ENCODE measurements at places on chromosomes 12 and 14.

DNA sequence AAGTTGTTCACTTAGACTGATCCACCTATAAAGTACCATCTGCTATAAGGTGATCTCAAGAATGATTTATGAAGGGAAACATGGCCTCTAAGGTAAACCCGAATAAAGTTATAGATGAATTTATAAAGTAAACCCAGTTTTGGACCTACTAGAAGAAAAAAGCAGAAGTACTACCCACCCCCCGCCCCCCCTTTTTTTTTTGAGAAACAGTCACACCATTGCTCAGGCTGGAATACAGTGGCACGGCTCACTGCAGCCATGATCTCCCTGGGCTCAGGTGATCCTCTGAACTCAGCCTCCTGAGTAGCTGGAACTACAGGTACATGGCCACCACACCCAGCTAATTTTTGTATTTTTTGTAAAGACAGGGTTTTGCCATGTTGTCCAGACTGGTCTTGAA, 3.9 kb downstream of the ENTPD5 start:
- DNase-seq: no peak

DNA sequence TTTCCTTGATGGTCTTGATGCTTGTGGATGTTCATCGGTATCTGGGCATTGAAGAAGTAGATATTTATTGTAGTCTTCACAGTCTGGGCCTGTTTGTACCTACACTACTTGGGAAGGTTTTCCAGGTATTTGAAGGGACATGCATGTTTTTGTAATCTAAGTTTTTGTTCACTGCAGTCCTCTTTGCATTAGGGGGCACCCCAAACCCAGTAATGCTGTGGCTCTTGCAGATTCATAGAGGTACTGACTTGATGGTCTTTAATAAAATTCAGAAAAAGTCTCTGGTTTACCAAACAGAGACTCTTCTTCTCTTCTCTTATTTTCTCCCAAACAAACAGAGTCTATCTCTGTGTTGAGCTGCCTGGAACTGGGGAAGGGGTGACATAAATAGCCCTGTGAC, 150.9 kb upstream of the SLC16A7 start:
- no peak for DNase-seq

- DNase-seq: no peak
These were observed 9.2 kb upstream of the GOLGA3 start for GRCh38 chr12:132837693-132838409.

GRCh38 chr14:81819344-81819743, 285.7 kb upstream of the SEL1L start:
- no peak for DNase-seq

- no peak for DNase-seq
These were observed 193.6 kb upstream of the SEL1L start for GRCh38 chr14:81727218-81727617.

- no peak for DNase-seq
These were observed 53.1 kb downstream of the KCNA1 start for GRCh38 chr12:4962539-4963486.

DNA sequence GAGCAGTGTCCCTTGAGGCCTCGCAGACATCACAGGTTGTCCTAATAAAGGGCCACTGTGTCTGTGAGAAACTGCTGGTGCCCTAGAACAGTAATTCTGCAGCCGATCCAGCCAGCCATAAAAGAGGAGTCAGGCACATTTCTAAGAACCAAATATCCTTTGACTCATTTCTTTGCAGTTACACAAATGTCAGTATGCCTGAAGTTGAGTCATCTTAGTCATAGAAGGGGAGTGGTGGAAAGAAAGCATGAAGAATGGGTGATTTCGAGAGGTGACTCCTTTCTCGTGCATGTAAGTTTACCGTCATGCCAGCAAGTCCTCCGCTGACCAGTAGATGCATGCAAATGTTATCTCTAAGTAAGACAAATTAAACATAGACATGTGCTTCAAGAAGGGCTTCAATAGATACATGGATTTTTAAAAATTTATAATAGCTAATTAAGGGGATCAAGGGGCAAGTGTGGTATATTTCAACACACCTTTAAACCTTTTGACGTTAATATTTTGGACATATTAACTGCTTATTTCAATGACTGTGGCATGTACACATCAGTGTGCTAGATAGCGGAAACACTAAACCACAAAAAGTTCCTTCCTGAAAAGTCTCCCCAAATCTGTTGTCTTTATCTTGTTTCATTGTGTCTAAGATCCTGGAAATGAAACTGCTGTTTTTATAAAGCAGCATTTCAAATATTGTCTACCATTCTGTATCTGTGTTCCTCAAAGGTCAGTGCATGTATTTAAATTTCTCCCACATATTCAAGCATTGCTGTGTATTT, 497.4 kb downstream of the NPAS3 start:
- DNase-seq: no peak

DNA sequence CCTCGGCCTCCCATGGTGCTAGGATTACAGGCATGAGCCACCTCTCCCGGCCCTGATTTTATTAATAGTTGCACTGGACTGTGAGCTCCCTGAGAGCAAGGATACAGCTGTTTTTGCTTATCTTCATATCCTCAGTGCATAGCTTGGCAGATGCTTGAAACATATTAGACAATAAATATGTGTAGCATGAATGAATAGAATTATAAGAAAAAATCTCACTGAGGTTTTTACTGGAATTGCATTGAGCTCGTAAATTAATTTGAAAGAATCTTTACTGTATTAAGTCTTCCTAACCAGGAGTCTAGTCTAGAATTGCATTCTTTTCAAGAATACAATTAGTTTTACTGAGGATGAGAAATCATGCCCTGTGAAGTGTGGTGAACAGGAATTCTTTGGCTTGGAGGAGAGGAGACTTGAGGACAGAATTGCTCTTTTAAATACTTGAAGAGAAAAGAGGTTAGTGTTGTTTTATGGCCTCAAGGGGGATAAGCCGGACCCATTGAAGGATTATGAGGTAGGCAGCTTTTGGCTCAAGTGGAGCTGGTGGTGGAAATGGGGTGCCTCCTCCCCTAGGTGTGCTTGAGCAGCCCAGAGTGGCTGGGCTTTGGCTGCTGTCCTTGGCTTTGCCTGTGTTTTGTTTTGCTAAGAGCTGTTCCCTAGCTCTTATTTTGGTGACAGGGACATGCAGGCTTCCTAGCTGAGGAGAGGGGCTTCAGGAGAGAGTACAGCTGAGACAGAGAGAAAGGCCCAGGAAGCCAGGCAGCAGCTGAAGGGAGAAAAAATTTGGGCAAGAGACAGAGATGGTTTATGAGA, 34.0 kb downstream of the PLEKHD1 start:
- DNase-seq: no peak

- DNase-seq: no peak
These were observed at the start of gene NTF3 for GRCh38 chr12:5432011-5432400. Gene NTF3, plus strand, starts transcription at chr12:5432108. Its CDS starts 217 bp downstream, at chr12:5432325.

GRCh38 chr14:100238419-100239210, at the start of gene YY1:
Gene YY1, plus strand, starts transcription at chr14:100239144. Its CDS starts 101 bp downstream, at chr14:100239245.
- DNase-seq: peak; percentile 97

Measured in germinal center (tissue), 1 donor.